ENCODE measurements at places on chromosomes 11 and 22. TPM values are rescaled to one million over a fixed set of nuclear protein-coding genes. Genes with fewer than 3 reads are reported as not detected.

Gene NTM
- polyA plus RNA-seq = 0.40 TPM

Gene PIH1D2
- 1.4 TPM for polyA plus RNA-seq

Gene CD3D
- 0.55 TPM for polyA plus RNA-seq

Gene OOSP3
- polyA plus RNA-seq = not detected

Gene SPON1
- polyA plus RNA-seq = 1.6 TPM

Gene OR52H1
- polyA plus RNA-seq = not detected

Gene BRSK2
- polyA plus RNA-seq = 0.26 TPM

Gene MMP12
- polyA plus RNA-seq = not detected

Gene GGTLC3
- not detected for polyA plus RNA-seq

Gene ARSA
- 16.7 TPM for polyA plus RNA-seq

Gene C11orf91
- not detected for polyA plus RNA-seq

Gene CAPN5
- 1.1 TPM for polyA plus RNA-seq

Gene MFRP
- 0.04 TPM for polyA plus RNA-seq

Gene CAVIN3
- polyA plus RNA-seq = 126 TPM

Gene FJX1
- polyA plus RNA-seq = 3.3 TPM

Gene APOBEC3C
- 24.9 TPM for polyA plus RNA-seq

Gene TBRG1
- polyA plus RNA-seq = 27.2 TPM

Gene TMEM45B
- 0.04 TPM for polyA plus RNA-seq

Gene UEVLD
- polyA plus RNA-seq = 4.3 TPM

Gene AAMDC
- 337 TPM for polyA plus RNA-seq

Gene DDTL
- polyA plus RNA-seq = 2.8 TPM

Data from heart left ventricle (tissue), 16 donors.